AG08395 (cell line): ENCODE measurements at places on chromosomes 7 and 10.

DNA sequence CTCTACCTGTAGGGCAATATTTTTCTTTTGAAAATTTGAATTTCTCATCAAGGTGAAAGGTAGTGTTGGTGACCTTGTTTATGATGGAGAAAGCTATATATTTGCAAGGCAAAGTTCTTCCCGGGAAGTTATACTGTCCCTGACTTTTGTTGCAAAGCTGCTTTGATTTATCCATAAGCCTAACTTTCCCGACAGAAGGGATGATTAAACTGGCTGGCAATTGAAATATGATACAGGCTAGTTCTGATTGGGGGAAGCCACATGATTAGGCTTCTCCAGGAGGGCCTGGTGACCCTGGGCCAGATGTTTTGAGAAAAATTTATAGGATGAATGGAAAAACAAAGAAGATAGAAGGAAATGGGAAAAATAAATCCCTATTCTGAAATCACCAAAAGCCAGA lies 215.5 kb downstream of the ACTR3B start:
- no peak for DNase-seq

DNA sequence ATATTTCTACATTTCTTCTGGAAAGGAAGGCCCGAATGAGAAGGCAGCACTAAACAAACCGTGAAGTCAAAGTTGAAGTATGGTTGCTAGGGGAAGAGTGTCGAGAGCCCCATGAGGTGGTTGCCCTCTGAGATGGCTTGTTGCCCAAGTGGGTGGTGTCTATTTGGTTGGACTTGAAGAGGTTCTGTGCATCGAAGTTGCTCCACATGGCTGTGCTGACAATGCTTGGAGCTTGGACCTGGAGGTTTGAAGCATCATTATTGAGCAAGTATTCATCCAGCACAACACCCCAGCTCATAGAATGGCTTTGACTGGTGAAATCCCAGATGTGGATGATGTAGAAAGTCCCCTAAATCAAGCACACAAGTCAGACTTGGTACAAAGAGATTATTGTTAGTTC lies 165.2 kb upstream of the CDCA7L start:
- no peak for DNase-seq

DNA sequence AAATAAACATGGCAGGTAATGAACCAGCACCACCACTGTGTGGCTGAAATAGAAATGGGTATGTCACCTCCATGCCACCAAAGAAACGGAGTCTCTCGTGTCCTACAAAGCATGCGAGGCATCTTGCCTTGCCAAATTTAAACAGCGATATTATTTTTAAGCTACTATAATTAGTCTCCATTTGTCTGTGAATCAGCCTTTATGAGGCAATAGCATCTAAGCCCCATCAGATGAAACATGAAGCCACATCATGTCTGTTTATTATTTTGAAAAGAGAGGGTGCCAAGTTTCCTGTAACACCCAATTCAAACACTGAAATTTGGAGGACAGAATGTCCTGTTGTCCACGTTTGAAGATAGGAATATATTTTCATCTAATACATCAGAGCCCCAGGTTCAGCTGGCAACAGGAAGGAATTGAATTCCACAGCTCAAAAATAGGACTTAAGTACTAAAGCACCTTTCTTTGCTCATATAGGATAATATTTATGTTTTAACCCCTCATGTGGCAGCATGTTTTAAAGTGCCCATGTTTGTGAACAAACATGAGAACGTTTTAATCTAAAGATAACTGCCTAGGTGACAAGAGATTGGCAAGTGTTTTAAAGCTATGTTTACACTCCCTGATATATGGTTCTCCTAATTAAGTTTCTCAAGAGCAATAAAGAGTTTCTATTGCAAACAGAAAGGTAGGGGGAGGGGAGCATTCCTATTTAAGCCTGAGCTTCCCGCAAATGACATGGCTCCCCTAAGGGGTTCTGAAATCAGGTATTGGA lies 86.8 kb downstream of the SORBS1 start:
- DNase-seq: peak; percentile 29

DNA sequence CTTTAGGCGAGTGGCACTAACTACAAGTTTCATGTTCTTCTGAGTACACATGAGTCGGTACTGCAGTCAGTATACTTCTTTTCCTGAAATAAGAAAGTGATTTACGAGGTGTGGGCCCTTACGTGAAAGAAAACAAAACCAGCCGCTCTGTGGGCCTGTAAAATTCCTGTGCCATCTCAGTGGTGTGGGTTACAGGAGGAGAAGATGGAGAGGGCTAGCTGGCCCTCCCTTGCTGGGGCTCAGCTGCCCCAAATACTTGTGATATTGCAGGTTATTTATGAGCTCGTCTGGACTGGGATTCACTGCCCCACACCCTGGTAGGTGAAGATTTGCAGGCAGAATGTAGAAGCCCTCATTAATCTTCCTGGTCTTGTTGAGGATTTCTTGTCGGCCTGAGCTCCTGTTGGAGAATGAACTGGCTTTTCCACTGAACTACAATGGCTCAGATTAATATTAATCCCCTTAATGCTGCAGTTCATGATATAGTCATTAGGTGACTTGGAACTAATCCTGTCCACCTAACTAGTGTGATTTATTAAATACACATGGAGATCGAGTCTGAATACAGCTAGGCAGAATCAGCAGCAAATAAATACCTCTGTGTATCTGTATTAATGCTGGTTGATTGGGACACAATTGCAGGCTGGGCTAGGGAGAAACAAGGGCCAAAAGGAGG lies 68.0 kb downstream of the GBF1 start:
- DNase-seq: no peak

DNA sequence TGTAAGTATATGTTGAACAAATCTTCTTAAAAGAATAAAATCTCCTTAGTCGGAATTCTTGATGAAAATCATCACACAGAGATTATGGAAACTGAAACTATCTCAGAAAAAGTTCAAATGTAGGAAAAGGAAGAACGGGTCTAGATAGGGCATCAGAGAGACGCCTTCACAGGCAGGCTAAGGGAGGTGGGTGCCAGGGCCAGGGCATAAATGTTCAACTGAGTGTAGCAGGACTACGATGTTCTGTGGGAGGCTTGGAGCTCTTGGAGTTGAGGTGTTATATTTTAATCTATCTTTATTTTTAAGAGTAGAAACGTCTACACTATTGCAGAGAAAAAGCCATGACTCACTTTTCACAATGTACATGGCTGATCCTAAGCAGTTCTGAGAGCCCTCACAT lies 101.2 kb downstream of the RSU1 start:
- no peak for DNase-seq

- no peak for DNase-seq
Observed at GRCh38 chr10:3023892-3024291, 43.5 kb upstream of the PFKP start.

- DNase-seq: peak; percentile 75
Observed at GRCh38 chr10:77943121-77943901, 16.8 kb upstream of the DLG5 start.

DNA sequence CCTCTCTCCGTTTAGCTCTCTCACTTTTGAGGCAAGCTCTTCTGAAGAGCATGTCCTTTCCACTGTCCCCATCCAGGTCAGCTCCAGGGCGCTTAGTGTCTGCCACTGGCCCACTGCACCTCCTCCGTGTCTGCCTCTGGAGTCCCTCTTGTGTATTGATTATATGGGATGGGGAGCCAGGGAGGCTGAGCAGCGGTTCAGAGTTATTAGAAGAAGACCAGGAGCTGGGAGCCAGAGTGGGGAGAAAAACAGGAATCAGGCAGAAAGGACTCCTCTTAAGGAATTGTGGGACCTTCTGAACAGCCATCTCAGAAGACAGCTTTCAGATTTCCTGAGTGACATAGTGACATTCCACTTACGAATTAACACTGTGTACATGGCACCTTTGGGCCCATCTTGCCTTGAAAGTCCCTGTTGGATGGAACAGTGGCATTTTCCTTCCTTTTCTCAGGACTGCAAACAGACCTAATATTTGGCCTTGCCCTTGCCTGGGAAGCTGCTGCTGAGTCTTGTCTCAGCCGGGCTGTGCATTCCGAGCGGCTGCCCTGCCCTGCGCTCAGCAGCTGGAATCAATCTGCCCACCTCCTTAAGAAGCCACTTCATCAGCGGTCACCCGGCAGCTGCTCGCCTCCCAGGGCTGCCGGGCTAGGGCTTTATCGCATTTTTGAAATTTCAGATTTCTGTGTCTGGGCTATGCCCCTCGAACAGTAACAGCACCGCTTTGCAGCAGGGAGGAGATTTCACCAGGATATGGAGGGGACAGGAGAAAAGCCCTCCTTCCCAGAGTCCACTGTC lies 81.1 kb upstream of the PRKG1 start:
- DNase-seq: peak; percentile 76

DNA sequence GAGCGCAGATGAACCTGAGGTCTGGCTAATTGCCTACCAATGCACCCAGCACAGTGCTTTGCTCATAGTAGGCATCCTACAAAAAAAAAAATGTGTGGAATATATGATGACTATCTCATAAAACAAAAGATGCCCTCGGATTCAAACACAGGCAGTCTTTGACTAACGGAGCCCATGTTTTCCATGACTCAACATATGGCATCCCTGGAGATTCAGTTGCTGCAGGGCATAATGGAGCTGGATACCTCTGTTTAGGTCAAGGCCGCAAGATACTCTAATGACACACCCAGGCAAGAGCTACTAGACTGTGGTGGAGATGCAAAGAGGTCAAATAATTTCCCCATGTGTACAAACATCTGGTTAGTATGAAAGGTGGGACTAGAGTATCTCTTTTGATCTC lies 16.3 kb downstream of the CUBN start:
- no peak for DNase-seq

DNA sequence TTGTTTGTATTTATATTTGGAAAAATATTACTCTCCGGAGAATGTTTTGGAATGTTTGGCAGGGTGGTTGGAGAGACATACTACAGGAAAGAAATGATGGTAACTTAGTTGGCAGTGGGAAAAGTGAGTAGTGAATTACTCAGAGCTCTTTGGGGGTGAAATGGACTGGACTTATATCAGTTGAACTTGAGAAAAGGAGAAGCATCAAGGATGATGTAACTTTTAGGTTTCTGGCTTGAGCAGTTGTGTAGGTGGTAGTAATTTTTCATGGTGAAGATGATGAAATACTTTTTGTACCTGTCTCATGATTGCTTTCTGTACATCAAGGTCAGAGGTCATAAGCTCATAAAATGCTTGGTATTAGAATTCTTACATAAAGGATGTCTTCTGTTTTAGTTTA lies 617.2 kb downstream of the AUTS2 start:
- peak; percentile 72 for DNase-seq

- DNase-seq: no peak
Observed at GRCh38 chr10:29590915-29591650, 43.7 kb downstream of the SVIL start.

GRCh38 chr10:22034333-22034732 lies 30.8 kb upstream of the DNAJC1 start:
- no peak for DNase-seq

DNA sequence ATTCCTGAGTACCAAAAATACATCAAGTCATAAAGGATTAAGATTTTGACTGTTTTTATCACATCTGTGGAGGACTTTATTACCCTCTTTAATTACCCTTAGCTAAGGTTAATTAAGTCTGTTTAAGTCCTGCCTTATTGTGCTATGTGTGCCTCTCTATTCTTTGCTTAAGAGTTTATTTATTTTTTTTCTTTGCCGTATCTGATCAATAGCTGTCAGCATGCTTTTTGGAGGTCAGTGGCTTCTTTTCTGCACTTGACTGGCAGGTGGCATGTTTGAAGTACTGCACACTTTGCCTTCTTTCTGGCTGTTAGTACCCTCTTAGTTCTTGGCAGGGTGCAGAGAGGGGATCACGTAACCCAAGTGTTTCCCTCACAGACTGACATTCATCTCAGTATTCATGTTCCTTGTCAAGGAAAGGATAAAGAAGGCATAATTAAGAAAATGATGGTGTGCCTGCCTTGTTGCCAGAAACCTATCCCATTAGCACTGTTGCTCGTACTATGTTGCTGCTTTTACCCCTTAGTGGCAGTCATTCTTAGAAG lies 225.8 kb downstream of the EXOC4 start:
- no peak for DNase-seq

GRCh38 chr10:25026463-25026862 lies 10.1 kb downstream of the THNSL1 start:
- peak; percentile 6 for DNase-seq

GRCh38 chr10:4070184-4070583 lies 285.2 kb upstream of the KLF6 start:
- no peak for DNase-seq

DNA sequence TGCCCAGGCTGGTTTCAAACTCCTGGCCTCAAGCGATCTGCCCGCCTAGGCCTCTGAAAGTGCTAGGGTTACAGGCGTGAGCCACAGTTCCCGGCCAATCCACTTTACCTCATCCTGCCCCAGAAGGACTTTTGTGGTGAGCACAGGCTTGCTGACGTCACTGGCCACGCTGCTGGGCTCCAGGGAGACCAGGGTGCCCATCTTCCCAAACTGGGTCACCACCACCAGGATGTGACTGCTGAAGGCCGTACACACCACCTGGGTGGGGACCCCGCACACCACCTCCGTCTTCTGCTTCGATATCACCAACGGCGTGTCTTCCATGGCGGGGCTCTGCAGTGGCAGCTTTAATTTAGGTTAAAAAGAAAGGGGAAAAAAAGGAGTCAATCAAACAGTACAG lies 816 bp downstream of the PSMG3 start:
- no peak for DNase-seq

DNA sequence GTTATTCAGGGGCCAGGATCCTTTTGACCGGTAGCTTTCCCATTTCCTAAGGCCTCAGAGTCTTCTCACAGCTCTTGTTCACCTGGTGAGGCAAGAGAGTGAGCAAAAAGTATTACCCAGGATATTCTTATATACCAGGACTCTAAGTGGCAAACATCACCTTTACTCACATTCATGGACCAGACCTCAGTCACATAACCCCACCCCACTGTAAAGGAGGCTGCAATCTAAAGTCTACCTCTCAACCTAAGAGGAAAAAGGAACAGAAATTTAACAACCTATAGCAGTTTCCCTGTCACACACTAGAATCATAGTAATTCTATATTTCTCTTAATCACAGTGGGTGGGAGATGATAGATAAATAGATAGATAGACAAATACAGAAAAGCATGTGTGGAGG lies 176.0 kb upstream of the PTPRZ1 start:
- DNase-seq: no peak

GRCh38 chr7:100951888-100952560 lies 2.7 kb downstream of the MUC3A start:
- no peak for DNase-seq

GRCh38 chr7:54560723-54561122 lies 18.5 kb downstream of the VSTM2A start:
- DNase-seq: no peak

- DNase-seq: no peak
Observed at GRCh38 chr7:7795203-7795602, 76.8 kb upstream of the RPA3 start.

DNA sequence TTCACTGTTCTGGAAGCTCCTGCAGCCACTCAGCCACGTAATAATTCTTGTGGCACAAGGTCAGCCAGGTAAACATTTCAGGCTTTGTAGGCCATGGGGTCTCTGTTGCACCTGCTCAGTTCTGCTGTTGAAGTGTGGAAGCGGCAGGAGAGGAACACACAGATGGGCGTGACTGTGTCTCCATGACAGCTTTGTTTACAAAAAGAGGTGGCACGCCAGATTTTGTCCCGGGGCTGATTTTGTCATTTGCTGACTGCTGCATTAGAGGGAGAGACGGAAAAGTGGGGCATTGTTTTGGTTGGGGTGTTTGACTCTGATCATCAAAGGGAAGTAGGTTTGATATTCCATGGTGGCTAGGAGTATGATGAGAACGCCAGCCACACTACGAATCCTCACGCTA lies 103.1 kb downstream of the PRKAG2 start:
- DNase-seq: no peak
